Activated T-cell treated with anti-CD3 and anti-CD28 coated beads, Interleukin-2, amount 50 U/mL, for 4 hours (primary cell): ENCODE measurements at places on chromosomes 7 and 10.

DNA sequence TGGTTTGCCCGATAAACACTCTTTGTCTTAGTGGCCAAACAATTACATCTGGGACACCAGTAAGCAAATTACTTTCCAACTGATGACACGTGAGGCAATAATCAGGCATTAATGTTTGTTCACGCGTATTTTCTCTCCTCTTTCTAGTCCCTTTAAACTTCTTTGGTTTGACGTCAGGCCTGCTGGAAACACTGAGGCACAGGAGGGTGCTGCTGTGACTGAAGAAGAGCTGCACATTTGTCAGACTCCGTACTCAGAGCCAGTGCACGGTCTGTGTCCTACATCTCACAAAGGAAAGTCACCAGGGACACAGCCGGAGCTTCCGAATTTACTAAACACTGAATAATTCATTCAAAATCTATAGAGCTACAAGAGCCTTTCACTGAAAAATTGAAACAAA, 57.6 kb upstream of the ANAPC16 start:
- DNase-seq = no peak

- no peak for DNase-seq
Measured at GRCh38 chr7:66281678-66282590, 76.8 kb downstream of the TPST1 start.

DNA sequence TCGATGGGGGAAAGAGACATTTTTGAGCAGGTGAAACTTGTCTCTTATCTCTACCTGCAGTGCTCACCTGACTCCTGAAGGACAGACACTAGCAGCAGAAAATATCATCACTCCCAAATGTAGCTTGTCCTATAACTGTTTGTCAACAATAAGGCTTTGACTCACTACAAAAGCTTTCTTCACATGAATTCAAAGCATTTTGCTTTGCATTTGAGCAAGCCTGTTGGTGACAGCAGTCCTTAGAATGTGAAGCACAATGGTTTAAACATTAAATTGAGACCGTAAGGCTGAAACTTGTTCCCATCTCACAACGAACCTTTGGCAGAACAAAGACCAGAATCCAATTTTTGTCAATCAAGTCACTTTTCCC, 30.6 kb upstream of the ZNRF2 start:
- no peak for DNase-seq

DNA sequence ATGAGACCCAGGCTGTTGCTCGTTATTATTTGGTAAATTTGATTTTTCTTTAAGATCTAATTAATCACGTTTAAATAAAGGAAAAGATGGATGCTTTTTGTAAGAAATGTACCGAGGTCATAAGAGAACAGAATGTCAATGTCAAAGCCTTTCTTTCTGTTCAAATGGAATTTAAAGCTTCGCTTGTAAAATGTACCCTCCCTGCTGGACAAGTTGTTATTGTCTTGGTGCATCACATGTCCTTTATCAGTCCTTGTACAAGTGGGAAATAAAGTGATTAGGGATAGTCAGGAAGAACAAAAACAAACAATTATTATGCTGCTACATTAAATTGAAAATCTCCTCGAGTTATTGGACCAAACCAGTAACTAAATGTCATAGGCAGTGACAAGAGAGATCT, 363.2 kb downstream of the PHTF2 start:
- DNase-seq = no peak

DNA sequence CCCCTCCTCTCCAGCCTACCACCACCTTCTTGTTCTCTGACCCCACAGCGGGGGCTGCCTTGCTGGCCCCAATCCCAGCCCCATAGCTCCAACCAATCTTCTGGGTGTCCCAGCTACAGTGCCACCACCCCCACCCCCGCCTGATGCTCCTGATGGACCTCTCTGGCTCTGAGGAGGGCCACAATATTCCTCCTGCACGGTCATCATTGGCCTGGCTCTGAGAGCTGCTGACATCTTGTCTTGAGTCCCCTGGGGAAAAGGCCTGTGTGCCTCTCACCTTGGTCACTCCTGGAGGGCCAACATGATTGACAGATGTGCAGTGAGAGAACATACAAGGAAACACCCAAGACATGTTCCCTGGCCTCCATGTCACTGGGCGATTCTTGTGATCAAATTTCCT, 7.6 kb downstream of the GDF2 start:
- DNase-seq = no peak

GRCh38 chr10:107144490-107144889, 20.0 kb downstream of the SORCS1 start:
- no peak for DNase-seq

DNA sequence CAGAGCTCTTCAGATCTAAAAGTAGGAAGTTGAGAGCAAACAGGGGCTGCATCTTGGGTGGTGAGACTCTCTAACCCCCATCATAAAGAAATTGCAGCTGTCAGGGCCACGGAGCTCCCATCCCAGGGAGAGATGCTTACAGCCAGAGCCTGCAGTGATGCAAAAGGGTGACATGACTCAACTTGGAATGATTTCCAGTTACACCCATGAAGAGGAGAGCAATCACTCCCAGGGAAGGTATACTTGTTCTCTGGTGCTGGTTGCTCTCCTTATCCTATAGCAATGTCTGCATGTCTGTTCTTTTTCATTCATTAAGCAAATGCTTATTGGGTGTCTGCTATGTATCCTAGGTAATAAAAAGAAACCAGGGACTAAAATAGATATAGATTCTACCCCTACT, 228.0 kb downstream of the RAB11FIP2 start:
- DNase-seq = no peak

DNA sequence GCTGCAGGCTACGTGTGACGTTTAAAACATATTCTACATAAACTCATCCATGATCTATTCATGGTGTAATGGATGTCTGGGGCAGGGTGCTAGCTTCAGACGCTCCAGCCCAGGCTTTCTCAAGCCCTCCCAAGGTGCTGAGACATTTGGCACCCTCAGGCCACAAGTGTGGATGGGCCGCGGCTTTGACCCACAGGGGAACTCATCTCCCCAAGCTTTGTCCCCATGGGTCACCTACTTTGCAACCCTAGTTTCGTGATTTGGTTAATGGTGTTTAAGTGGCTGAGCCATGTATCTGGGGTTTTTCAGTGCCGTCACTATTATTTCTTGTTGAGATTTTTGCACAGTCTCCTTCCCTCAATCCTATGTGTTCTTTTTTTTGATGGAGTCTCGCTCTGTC, 66.0 kb downstream of the GRK5 start:
- DNase-seq = no peak

DNA sequence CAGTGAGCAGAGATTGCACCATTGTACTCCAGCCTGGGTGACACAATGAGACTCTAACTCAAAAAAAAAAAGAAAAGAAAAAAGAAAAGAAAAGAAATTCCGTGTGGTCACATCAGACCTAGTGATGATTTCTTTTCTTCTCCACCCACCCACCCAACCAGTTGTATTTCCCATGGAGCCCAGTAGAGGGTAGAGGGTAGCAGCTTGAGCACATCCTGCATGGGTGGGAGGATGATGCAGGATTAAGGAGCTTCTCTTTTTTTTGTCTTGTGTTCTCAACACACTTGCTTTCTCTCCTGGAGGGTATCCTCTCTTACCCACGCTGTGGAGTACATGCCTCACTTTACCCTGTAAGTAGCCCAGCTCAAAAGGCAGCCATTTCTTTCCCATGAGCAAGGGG, 118.6 kb upstream of the CARD11 start:
- no peak for DNase-seq

DNA sequence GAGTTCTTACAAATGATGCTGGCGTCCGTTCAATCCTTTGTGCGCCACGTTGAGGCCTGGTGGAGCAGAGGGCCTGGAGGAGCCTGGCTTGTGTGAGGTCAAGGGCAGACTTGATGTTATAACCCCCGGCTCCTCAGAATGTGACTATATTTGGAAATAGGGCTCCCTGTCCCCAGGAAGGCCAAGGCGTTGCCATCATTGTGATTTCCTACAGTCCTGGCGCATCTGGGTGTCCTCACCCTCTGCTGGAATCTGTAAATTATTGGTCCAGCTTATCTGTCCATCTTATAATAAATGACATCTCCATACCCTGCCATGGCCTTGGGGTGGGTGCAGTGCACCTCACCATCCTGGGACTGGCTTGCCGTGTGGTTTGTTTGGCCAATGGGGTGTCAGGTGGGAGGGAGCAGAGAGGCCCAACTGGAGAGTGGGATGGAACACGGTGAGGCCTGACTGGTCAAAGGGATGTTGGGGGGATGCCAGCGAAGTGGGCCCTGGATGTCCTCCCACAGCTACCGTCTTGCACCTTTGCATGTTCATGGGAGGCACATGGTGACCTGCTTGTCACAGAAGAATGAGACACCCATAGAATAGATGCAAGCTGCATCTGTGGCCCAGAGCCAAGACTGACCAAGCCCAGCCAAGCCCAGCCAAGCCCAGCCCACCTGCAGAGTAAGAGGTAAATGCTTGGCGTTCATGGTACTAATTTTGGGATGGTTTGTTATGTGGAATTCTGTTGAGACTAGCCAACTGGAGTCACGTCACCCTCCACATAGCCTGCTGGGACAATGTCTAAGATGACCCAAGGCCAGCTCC, 11.1 kb upstream of the LRRC27 start:
- no peak for DNase-seq

DNA sequence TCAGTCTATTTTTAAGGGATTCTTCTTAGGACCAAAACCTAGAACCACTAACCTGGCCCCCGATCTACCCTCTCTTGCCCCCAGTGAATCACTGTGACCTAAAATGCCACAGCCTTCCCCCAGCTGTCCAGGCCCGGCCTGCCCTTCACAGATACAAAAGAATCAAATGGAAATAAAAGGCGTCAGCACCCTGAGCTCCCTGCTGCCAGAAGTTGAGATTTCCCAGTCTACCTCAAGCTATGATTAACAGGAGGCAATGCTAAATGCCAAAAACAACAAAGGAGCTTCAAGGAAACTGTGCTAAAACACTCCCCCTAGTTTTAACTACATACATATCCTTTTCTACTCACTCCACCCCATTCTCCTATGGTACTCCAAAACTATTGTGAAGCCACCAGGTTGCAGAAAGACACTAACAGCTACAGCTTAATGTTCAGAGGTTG, 67.8 kb downstream of the GSAP start:
- no peak for DNase-seq

DNA sequence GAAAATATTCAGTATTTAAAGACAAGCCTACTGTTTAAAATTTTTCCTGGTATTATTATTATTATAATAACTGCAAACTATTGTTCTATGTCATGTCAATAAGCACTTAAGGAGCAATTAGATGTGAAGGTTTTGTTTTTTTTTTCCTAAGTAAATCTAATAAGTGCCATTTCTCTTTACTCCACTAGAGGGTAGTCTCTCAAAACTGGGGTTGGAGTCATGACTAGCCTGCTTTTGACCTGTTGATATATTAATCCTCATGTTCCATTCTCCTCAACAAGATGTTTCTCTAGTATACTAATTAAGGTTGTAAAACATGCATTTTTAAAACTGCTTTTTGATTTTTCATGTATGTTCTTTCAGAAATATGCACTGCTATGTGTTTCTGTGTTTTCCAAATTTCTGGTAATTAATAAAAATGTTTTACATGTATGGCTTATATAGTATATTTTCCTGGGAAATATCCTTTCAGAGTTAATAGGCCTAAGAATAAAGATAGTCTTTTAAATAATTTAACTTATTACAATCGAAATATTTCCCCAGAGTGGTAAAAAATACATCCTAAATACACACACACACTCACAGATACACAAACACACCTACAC, 1.0 kb upstream of the LRRN3 start:
- DNase-seq = no peak

GRCh38 chr7:53446170-53446569, 410.7 kb downstream of the POM121L12 start:
- no peak for DNase-seq

- no peak for DNase-seq
Measured at GRCh38 chr10:7195118-7195517, 215.7 kb downstream of the SFMBT2 start.

- DNase-seq = no peak
Measured at GRCh38 chr10:88858491-88858890, 6.8 kb upstream of the ANKRD22 start.

GRCh38 chr7:140231771-140232491, 55.1 kb upstream of the KDM7A start:
- peak; percentile 34 for DNase-seq

DNA sequence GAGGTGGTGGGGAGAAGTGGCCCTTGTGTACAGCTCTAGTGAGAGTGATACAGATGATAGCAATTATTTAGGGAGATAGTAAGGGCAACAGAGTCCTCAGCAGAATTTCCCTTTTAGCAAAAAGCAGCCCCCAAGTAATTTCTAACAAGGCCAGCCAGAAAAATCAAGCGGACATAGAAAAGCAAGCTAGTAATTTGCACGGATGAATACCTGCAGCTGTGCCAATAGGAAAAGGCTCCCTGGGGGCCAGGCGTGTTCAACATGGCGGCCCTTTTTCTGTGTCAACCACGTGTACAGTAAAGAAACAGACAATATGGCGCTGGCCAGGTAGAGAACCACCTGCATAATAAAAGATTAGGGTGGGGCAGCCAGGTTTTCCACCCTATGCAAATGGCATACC, 7.4 kb downstream of the MCM10 start:
- DNase-seq = no peak

DNA sequence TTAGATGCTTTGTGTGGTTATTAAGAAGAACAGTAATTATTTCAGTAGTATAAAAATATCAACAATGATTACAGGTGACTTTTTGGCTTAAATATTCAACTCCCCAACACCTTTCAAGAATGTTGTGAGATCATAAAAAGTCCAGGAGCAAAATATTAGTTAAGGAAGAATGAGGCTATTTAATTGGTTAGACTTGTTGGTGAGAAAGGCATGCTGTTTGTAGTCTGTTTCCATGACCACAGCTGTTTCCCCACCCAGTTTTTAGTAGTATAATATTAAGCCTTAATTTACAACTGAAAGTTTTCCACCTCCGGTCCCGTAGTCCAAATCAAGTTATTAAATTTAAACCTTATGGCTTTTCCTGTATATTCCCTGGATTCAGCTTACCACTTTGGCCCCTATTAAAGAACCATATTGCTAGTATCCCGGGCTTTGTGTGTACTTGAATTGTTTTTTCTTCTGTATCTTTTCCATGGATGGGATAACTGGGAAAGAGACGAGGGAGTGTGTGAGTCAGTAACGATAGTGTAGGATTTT, 133.3 kb downstream of the CELF2 start:
- DNase-seq = no peak

DNA sequence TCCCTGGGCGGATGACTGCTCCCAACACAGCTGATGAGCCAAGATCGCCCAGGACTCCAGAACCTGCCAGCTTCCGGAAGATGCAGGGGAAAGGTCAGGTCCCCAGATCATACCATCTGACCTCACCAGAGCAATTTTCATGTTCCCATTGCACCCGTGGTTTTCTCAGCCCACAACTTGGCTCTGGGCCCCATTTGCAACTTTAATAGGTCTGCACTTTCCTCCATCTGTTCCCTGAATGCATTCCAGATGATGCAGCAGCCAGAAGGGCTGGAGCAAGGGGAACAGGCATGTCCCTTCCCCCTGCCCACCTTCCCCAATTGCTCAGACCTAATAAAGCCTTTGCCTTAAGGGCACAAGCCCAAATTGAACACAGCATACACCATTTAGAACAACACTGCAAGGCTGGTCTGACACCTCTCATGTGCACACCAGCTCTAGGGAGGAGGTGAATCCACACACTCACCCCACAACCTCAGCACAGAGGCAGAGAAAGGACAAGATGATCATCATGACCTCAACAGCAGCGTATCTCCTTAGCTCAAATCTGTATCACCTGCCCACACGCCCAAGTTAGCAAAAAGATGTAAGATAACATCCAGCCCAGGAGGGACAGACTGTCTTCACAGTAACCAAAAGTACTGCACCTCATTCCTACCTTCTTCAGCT, 87.5 kb downstream of the PLXNA4 start:
- DNase-seq = no peak

GRCh38 chr10:31949266-31949665, 20.6 kb upstream of the ARHGAP12 start:
- no peak for DNase-seq

GRCh38 chr7:15816835-15817426, 130.4 kb upstream of the MEOX2 start:
- no peak for DNase-seq
